ENCODE measurements at places on chromosomes 6 and 20.

DNA sequence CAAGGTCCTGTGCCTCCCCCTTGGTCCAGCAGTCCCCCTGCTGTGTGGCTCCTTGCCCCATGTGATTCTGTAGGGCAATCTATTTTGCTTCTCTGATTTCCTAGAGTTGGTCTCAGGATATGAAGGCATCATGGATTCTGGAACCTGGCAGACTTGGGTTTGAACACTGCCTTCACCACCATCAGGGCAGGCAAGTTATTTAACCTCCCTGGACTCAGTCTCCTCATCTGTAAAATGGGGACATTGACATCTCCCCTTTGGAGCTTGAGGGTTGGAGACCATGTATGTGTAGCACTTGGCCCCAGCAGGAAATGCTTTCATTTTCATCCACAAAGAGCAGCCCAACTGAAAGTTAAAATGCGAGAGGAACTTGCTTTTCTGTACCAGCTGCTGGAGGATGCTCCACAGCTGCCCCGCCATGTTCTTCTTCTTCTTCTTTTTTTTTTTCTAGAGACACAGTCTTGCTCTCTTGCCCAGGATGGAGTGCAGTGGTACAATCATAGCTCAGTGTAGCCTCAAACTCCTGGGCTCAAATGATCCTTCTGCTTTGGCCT lies 6.7 kb downstream of the TOX2 start:
- no peak for DNase-seq

- no peak for DNase-seq
Observed at GRCh38 chr6:133871131-133871530, 17.8 kb upstream of the TCF21 start.

DNA sequence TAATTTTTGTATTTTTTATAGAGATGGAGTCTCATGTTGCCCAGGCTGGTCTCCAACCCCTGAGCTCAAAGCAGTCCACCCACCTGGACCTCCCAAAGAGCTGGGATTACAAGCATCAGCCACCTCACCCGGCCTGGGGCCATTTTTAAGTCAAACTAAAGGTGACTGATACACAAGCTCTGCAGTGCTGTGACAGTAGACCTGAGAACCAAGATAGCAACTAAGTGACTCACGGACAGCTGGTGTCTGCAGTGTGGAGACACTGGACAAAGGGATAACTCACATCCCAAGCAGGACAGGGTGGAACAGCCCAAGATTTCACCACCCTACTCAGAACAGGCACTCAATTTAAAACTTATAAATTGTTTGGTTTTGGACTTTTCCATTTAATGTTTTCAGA lies 402.5 kb downstream of the CD83 start:
- DNase-seq = no peak

GRCh38 chr20:56795492-56795891 lies 166.4 kb downstream of the TFAP2C start:
- no peak for DNase-seq

Measured in activated T-cell treated with anti-CD3 and anti-CD28 coated beads, Interleukin-2, amount 50 U/mL, for 72 hours (primary cell).